ENCODE measurements at places on chromosomes 6 and 20.

DNA sequence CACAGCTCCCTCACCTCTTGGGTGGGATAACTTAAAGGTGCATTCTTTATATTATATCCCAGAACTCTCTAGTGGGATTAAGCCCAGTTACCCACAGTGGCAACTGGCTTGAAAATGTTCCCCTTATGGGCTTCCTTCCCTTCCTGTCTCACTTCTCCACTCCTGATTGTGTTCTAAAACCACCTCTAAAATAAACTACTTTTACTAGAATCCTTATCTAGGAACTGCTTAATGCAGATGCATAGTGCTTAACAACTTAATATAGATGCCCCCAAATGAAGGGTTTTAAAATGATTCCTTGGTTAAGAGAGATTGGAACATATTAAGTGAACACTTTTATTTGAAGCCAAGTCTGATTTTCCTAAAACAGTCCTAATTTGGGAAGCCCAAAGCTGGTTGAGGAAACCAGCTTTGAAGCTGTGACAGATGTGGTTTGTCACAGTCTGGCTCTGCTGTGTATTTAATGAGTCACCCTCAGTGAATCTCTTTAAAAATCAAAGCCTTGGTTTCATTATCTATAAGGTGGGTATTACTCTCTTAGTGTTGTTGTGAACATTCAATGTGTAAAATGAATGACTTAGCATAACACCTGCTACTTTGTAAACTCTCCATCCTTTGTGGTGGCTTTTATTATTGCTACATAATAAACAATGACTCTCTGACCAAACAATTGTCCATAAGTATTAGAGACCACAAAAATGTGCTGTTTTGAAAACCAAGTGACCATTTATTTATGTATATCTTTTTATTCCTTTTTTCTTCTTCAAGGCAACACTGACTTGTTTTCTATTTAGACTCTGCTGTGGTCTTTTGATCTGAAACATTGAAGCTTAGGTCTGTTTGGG lies 24.4 kb downstream of the PLCB1 start:
- DNase-seq: peak; percentile 32

DNA sequence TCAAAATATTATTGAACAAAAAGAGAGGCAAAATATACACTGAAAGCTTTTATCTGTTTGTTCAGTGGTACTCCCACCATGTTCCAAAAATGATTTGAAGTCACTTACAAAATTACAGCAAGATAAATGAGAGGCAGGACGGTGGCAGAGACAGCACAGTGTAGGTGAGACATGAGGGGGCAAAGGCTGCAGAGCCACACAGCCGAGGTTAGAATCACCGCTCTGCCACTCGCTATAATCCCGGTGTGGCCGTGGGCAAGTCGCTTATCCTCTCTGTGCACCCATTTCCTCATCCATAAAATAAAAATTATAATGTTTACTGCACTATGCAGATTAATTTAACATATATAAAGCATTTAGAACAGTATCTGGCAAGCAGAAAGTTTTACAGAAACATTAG lies 140.1 kb upstream of the BEND6 start:
- no peak for DNase-seq

DNA sequence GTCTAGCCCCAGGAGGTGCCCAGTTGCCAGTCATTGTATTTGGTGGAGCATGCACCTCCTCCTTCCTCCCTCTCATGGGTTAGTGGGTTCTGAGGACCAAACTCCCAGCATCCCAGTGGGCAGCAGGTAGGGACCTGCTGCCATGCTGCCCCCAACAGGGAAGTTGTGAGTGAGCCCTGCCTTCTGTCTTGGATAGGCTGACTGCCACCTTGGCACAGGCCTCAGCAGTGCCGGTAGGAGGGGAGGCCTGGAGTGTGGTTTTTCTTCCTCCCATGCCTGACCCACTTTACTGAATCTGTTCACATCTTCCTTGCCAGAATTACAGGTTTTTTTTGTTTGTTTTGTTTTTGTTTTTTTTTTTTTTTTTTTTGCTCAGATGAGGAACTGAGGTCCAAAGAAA lies 24.5 kb downstream of the PLCG1 start:
- no peak for DNase-seq

GRCh38 chr20:57078116-57078515 lies 188.3 kb downstream of the BMP7 start:
- no peak for DNase-seq

DNA sequence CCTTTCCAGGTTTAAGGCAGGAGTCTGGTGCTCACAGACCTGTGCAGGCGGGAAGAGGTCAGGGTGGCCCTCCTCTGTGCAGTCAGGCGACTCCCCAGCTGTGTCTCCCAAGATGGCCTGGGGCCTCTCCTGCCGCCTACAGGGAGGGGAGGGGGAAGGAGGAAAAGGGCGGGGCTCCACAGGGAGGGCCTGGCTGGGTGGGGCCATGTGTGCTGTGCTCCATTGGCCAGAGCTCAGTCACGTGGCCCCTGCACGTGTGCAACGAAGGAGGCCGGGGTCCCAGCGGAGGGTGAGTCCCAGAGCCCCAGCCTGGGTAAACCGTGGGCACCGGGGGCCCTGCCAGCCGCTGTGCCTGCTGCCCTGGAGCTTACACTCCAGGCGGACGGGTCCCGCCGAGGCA lies 211.6 kb downstream of the ZDHHC14 start:
- no peak for DNase-seq

DNA sequence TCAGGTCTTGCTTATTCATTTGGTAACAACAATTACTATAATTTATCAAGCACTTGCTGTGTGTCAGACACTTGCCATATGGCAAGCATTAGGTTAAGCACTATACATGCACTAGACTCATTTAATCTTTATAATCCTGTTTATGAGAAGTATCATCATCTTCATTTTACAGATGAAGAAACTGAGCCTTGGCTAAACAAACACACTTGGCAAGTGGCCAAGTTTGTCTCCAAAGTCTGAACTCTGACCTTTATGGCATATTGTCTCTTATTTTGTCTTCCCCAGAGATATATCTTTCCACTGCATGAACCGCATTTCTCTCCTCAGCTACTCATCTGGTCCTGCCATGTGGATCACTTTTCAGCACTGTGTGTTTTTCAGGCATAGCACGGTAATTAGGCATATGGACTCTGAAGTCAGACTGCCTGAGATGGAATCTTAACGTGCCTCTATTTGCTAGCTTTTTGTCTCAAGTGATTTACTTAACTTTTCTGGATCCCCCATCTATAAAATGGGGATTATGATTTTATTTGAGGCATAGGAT lies 4.7 kb downstream of the ADGRF5 start:
- DNase-seq: no peak

- peak; percentile 54 for DNase-seq
Observed at GRCh38 chr6:29696147-29697125, 15.5 kb upstream of the ZFP57 start.

DNA sequence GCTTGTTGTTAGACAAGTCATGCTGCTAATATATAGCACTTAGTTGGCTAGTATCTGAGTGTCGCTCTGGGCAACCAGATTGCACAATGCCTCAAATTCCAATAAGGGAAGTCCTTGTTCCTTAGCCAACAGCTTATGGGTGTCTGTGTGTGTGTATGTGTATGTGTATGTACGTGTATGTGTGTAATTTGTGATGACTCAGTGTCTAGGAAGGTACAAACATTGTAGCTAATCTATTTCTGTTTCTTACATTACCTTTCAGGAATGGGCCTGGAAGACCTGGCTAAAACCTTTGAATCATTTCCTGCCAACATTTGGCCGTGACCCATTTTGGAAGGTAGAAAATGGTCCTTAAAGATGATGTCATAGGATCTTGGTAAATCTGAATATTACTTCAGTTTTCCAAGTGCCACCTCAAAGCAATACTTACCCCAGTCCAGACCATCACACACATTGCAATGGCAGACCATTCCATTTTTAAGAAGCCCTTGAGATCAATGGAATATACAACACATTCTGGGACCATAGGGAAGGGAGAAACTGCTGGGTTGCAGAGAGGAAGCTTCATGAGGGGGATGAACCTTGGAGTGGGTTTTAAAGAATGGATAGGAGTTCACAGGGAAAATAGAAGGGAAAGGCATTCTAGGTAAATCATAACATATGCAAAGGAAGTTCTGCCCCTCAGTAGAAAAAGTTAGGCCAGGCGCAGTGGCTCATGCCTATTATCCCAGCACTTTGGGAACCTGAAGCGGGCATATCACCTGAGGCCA lies 25.1 kb downstream of the NEDD9 start:
- peak; percentile 70 for DNase-seq

GRCh38 chr6:151160929-151161757 lies 78.6 kb upstream of the AKAP12 start:
- peak; percentile 10 for DNase-seq

DNA sequence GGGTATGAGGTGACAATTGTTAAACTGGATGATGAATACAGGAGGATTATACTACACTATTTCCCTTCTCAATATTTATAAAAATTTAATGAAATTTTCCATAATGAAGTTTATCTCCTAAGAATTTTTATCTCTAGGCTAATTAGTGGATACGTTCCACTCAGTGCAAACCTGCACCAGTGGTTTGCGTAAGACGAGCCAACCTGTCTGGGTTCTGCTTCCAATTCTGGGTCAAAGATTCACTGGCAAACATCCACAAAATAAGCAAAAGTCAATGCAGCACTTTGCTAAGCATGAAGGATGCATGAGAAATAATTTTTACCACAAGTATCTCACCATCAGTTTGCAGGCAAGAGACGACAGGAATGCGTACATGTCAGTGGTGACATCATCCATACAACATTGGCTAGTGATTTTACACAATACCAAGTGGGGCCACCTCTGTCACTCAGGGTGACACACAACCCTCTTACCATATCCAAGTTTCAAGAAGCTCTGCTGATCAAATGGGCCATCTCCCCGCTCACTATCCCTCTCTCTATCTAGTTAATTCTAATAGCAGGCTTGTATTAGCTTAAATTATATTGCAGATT lies 51.7 kb downstream of the FAM50B start:
- DNase-seq: no peak

DNA sequence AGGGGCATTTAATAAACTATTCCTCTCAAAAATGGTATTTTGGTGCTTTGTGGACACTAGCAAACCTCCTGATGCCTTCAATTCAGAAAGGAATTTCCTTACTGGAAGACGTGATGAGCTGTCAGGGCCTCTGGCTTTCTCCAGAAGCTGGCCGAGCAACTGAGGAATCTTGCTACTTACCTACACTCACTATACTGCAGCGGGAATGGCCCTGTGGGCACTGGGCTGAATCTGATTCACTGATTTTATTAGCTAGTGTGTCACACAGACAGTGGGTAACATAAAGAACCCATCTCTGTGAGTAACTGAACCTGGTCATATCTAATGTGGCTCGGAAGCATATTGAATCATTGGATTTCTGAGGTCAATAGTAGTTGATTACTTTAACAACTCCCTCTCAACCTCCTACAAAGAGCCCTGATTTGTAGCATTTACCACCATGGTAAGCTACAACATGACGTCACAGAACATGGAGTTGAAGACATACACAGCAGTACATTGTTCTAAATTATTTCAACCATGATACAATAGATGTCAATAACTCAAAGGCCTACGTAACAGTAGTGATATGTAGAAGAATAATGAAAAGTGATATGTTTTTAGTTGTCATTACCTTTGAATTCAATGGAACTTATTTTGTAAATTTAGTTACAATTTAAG lies 232.1 kb downstream of the SYNE1 start:
- no peak for DNase-seq

DNA sequence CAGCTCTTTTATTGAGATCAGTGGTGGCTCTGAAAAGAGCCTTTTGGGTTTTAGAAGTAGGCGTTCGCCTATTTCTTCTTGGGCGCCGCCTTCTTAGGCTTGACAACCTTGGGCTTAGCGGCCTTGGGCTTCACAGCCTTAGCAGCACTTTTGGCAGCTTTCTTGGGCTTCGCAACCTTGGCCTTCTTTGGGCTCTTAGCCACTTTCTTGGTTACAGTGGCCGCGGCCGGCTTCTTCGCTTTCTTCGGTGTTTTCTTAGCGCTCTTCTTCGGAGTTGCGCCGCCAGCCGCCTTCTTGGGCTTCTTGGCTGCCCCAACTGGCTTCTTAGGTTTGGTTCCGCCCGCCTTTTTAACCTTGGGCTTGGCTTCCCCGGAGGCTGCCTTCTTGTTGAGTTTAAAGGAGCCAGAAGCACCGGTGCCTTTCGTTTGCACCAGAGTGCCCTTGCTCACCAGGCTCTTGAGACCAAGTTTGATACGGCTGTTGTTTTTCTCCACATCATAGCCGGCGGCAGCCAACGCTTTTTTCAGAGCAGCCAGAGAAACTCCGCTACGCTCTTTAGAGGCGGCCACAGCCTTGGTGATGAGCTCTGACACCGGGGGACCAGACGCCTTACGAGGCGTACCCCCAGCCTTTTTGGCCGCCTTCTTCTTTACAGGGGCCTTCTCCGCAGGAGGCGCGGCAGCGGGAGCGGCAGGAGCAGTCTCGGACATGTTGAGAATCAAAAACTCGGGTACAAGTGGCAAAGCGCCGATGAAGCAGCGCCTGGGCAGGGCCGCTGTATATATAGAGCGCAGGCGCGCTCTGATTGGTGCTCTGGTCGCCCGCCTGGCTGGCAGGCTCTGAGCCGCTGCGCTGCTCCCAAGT lies 31.3 kb upstream of the HFE start:
- DNase-seq: peak; percentile 95

- DNase-seq: peak; percentile 50
Observed at GRCh38 chr20:63498960-63499337, at the start of gene EEF1A2. Gene EEF1A2 (minus strand): TSS chr20:63499083. CDS start chr20:63497763, 1,320 bp downstream.

GRCh38 chr6:89242574-89243330 lies 25.6 kb upstream of the GABRR1 start:
- DNase-seq: peak; percentile 47

GRCh38 chr20:20712004-20712473 lies 405 bp downstream of the RALGAPA2 start:
- DNase-seq: no peak

GRCh38 chr6:83872386-83873118 lies 13.1 kb downstream of the CYB5R4 start:
- no peak for DNase-seq

DNA sequence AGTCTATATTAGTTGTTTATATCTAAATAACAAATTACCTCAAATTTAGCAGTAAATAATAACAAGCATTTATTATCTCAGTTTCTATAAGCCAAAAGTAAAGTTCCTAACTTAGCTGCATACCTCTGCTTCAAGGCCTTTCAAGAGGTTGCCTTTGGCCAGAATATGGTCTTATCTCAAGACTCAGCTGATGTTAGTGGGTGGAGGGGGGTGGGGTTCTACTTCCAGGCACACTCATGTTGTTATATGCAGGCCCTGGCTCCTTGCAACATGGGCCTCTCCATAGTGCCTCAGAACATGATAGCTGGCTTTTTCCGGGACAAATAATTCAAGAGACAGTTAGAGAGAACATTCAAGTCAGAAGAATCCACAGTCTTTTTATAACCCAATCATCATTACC lies 266.0 kb downstream of the ADGRB3 start:
- no peak for DNase-seq

GRCh38 chr6:114521926-114522325 lies 179.1 kb upstream of the HS3ST5 start:
- no peak for DNase-seq

GRCh38 chr20:30892541-30893345 lies 364.7 kb upstream of the DEFB115 start:
- peak; percentile 23 for DNase-seq

GRCh38 chr6:37673436-37673835 lies 24.2 kb downstream of the MDGA1 start:
- no peak for DNase-seq

- no peak for DNase-seq
Observed at GRCh38 chr6:27674882-27675281, 202.0 kb upstream of the ZNF184 start.

Data from AG20443 (cell line).